T-helper 17 cell (primary cell): ENCODE measurements at places on chromosomes 1 and 21.

DNA sequence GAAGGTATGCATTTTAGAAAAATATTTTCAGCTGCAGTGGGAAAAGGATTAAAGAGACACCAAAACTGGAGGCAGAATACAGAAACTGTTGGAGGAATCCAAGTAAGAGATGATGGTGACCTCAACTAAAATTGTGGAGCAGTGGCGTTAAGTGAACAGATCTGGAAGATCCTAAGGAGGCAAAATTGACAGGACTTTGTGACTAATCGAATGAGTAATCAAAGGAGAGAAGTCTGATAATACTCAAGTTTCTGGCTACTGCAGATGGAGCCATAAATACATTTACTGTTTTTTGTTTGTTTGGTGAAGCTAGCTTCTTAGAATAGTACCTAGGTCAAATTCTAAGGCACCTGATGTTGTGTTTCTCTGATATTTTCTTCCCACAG, 3.1 kb downstream of the CTBS start:
- DNase-seq = no peak

GRCh38 chr1:211968200-211968834, 67.0 kb downstream of the INTS7 start:
- no peak for DNase-seq

- DNase-seq = no peak
Observed at GRCh38 chr1:91278754-91279153, 125.9 kb downstream of the HFM1 start.

DNA sequence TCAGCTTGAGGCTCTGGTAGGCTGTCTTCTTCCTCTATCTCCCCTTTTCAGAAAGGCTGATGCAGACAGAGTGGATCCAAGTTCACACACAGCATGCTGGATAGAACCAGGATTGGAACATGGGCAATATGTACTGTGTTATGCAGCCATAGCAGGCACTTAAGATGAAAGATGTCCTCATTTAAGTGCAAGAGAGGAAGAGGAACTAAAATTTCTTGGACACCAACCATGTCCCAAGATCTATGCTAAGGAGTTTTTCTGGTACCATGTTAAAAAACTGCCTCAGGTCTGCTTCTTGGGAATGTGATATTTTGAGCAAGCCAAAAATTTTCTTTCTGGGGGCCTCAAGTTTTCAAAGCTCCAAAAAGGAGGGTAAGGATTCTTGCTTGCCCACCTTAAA, 1.2 kb downstream of the SDHB start:
- DNase-seq = no peak

GRCh38 chr1:63261736-63262458, 60.5 kb upstream of the FOXD3 start:
- no peak for DNase-seq

DNA sequence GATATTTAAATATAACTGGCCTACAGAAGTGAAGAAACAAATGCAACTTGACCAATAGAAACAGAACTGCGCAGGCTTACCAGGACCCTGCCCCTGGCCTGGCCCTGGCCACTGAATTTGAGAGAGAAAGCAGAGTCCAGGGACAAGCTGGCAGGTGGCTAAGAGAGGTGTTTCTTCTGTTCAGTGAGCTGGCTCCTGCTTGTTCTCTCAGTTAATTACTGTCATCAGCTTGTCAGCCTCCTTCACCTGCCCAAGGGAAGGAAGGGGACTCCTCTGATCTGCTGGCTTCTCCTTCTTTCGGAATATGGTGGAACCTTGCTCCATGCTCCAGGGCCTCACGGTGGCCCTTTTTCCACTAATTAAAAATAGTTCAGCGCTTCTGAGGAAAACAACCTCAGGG, 388.4 kb downstream of the DISC1 start:
- DNase-seq = no peak

DNA sequence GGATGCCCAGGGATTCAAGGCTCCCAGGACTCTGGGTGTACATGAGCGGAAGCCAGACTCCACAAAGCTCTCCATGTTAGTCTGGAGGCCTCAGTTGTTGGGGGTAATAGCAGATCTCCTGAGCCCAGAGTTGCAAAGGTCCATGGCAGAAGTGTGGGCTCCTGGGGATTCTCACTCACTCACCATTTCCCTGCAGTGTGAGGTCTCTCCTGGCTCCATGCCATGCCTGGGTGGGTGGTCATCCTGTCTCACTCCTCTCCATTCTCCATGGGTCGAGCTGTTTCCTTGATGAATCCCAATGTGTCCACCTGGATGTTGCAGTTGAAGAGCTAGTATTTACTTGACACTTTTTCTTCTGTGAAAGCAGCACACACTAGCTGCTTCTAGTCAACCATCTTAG, 156.8 kb upstream of the LRRC7 start:
- DNase-seq = no peak

GRCh38 chr21:38925923-38926322, 120.2 kb downstream of the ETS2 start:
- DNase-seq = no peak

- DNase-seq = no peak
Observed at GRCh38 chr1:53625049-53625448, 113.9 kb downstream of the GLIS1 start.

DNA sequence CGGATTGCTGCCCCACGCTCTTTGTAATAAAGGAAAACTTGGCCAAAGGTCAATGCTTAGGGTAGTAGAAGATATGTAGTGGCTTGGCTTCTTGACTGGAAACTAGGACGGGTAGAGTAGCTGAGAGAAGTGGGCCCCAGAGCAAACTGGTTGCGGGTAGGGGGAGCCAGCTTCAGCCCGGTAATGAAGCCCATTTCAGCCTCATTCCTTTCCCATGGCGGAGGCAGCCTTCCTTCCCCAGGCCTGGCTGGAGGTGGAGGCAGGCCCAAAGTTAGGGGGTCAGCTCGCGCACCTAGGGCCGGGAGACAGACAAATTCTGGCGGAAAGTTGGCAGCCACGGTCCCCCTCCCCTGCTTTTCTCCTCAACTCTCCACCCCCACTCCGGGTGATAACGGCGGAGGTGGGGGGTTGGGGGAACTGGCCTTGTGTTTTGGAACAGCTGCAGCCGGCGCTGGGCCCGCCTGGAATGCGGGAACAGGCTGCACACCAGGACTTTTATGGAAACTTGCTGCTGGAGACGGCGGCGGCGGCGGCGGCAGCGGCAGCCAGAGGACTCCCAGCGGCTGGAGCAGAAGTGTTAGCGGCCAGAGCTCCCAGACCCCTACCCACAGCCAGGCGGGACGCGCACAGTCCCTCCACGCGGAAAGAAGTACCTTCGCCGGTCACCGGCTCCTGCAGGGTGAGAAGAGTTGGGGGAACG, at the start of gene NEXN:
NEXN (plus strand) TSS at position 544 of the 700 bp plus-strand sequence. CDS start 27,483 bp downstream, outside the sequence.
- no peak for DNase-seq

DNA sequence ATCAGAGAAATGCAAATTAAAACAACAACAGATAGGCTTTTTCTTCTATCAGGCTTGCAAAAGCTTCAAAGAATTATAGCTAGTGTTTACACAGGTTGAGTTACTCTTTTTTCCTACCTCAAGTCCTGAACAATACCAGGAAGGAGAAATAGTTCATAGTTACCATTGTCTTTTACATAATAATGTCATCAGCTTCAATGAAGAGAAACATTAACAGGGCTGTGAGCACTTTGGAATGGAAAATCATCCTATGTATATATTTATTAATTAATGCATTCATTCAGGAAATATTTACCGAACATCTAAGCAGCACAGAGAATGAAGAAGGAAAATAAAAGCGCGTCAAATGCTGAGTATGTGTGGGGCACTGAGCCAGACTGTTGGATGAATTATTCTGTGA, 197.3 kb downstream of the ZBTB18 start:
- no peak for DNase-seq

GRCh38 chr1:9066945-9067807, 2.3 kb downstream of the SLC2A5 start:
- no peak for DNase-seq

DNA sequence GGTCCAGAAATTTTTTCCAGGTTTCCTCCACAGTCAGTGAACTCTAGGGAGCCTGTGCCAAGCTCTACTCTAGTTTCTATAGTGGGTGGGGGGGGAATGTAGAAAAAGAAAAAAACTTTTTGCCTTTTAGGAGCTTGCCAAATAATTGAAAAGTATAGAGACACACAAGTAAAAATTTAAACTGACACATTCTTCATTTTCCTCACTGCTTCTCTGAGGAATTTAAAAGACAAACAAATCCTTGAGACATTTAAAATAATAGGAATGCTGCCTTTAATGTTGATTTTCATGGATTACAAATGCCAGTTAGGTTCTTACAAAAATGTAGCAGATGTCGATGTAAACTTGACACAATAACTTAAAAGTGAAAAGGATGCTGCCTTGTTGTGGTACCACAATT, 241.9 kb downstream of the DNM3 start:
- DNase-seq = no peak

DNA sequence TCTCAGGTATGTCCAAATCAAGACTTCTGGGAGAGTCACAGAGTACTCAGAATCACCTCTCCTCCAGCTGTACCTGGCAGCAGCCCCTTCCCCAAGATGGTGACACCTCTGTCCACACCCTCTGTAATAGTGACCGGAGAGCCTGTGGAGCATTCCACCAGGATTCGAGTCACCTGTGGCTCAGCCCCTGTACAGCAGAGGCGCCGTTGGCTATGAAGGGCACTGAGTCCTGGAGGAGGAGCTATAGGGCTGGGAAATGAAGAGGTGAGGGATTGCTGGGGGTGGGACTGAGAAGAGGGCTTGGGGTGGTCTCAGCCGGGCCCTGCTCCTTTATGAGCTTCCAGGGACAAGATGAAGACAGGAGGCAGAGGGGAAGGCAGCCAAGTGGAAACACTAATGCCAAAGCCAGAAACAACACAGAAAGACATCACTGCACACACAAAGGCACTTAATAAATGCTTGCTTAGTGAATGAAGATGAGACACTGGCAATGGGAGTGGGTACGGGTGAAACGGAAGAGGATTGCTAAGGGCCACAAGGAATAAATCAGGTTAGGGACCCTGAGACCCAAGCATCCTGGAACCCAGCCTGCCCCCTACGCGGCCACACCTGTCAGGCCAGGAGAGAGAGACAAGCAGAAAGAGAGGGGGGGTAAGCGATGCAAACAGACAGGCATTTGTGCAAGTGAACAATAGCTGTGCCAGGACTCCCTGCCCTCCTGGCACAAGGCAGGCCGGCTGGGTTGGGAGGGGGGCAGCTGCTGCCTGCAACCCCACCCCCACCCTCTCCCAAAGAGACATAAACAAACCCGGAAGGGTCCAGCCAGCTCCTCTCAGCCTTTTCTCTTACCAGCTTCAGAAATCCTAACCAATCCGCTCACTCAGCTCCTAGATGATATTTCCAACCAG, 3.9 kb downstream of the ARHGEF2 start:
- no peak for DNase-seq

DNA sequence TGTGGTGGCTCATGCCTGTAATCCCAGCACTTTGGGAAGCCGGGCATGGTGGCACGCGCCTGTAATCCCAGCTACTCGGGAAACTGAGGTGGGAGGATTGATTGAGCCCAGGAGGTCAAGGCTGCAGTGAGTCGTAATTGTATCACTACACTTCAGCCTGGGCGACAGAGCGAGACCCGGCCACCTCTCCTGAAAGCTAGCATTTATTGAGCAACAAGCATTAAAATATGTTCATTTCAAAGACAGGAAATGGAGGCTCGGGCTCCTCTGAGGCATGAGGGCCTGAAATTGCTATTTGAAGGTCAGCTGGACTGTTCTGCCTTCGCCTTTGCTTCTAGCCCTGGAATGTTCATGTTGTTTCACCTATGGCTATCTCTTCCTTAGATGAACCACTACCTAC, 34.5 kb downstream of the SPATA21 start:
- DNase-seq = no peak

DNA sequence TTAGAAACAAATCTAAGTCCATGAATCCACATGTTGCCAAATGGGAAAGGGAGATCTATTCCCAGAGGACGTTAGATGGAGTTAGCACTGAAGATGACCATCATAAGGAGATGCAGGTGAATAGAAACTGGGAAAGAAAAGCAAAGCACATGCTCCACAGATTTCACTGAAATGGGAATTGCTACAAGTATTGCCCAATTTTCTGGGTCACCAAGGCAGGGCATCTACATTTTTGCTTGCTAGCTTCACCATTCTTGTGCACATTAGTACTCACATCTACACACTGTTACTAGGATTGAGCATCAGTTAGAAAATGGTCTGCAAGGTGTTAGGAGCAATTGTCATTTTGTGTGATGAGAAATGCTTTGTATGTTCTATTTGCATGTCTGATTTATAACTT, 99.1 kb downstream of the JAK1 start:
- DNase-seq = no peak

- no peak for DNase-seq
Observed at GRCh38 chr1:183543619-183544204, 46.5 kb downstream of the NCF2 start.

DNA sequence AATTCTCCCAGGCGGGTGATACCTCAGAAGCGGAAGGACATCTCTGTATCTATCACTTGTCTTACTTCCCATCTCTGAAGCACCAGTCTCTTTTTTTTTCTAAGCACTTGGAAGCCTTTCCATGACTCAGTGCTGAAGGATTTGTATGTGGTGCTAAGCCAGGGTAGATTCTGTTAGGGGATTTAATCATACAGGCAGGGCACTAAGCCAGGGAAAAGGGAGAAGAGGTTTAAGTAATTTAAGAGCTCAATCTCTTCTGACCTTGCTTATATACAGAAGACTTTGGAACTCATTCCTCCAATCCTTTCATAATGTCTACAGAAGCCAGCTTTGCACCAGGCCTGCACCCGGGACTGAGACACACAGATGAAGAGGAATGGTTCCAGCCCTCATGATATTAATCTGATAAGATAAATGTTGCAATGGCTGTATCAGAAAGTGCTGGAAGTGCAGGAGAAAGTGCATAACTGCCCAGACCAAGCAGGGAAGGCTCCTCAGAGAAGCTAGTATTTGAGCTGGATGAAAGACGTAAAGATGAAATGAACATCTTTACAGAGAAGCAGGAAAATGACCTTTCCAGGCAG, 11.0 kb downstream of the FAM163A start:
- no peak for DNase-seq

DNA sequence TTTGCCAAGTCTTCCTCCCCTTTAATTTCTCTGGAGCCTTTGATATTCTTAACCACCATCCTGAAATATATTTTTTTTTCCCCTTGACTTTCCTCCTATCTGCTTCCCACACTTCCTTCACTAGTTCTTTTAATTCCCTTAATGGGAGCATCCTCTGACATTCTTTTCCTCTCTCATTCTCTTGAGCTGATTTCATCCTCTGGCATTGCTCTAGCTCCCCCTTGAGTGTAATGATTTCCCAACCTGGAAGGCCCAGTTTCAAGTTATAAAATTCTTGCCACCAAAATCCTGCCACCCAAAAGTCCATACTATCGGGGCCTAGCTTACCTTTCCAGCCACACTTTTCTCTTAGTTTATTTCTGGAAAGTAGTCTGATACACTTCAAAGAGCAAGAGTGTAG, 39.5 kb upstream of the UBE2U start:
- DNase-seq = no peak

DNA sequence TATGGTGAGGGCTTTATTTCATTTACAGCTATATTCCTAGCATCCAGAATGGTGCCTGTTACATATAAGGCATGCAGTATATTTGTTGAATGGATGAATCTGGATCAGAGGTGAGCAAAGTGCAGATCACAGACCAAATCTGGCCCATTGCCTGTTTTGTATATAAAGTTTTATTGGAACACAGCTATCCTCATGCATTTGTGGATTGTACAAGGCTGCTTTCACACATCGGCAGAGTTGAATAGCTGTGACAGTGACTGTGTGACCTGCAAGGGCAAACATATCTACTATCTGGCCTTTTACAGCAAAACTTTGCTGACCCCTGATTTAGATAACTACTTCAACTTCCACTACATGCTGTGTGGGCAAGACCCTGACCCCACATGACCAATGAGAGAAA, 54.0 kb upstream of the MRPS6 start:
- no peak for DNase-seq
